LHCN-M2 (cell line): ENCODE measurements at places on chromosomes 6 and 20.

DNA sequence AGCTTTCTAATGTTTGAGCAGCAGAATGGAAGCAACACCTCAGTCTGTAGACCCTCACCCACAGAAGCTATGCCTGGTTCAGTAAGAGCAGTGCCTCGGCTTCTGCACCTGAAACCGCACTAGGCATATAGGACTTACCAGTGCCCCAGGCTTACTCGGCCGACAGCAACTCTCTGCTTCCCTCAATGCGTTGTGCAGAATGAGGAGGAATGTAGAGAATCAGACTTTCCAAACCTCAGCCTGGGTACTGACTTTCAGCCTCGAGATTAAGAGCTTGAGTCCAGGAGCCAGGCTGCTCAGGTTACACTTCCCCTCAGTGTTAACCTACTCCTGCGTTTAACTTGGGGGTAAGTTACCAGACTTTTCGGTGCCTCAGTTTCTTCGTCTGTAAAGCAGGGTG lies 8.6 kb downstream of the EYA2 start:
- no peak for DNase-seq

DNA sequence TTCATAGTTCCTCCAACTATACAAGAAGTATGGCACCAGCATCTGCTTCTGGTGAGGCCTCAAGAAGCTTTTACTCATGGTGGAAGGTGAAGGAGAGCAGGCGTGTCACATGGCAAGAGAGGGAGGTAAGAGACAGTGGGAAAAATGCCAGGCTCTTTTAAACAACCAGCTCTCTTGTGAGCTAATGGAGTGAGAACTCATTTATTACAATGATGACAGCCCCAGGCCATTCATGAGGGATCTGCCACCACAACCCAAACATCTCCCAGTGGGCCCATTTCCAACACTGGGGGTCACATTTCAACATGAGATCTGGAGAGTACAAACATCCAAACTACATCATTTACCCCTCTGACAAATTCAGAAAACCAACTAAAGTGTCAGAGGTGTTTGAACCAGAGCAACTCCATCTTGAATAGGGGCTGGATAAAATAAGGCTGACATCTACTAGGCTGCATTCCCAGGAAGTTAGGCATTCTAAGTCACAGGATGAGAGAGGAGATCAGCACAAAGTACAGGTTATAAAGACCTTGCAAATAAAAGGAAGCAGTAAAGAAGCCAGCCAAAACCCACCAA lies 2.2 kb upstream of the UBD start:
- no peak for DNase-seq

DNA sequence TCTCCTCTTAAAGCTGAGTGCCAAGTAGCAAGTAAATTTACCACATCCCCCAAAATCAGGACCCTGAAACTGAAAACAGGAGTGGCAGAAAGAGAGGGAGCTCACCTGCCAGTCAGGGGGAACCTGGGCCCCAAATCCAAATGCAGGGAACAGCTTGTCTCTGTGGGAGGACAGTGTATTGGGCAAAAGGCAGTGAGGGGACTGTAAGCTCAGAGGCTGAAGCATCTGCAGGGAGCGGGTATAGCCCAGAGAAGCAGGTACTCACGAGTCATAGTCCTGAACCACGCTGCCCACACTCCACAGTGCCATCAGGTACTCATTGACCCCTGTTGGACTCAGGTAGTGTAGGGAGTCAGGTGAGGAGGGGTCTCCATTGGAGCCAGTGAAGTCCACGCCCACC lies 15.0 kb downstream of the SPAG4 start:
- DNase-seq, result no peak

GRCh38 chr20:10314198-10314597 lies 95.6 kb downstream of the SNAP25 start:
- DNase-seq, result peak; percentile 88

DNA sequence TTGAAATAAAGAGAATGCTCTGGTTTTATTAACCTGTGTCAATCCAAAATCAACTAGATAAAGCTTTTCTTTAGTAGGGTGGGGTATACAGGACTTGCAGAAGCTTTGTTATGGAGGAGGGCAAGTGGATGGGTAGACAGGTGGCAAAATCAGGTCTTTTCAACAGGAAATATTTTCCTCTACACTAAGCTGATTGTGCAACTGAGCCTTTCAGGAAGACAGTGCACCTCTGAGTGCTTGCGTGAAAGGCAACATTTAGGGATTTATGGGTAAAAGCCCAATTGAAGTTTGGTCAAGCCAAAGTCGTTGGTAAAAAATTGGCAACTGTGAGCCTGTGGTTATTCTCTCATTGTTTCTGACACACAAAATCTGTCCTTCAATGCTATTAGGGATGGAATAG lies 23.8 kb upstream of the TUBB2A start:
- DNase-seq, result no peak

- DNase-seq, result no peak
Measured at GRCh38 chr6:143696664-143697000, 18.9 kb downstream of the PHACTR2 start.

DNA sequence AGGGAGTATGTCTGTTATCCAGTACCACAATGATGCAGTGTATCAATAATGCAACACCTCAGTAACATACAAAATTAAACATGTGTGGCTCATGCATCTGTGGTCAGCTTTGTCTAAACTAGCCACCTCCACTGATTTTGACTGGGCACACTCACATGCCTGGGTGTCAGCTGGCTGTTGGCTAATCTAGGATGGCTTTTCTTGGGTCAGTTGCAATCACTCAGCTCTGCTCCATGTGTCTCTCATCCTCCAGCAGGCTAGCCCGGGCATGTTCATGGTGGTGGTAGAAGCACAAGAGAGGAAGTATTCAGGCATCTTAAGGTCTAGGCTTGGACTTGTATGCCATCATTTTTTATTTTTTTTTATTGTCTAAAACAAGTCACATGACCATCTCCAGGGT lies 59.3 kb upstream of the JAG1 start:
- peak; percentile 75 for DNase-seq

DNA sequence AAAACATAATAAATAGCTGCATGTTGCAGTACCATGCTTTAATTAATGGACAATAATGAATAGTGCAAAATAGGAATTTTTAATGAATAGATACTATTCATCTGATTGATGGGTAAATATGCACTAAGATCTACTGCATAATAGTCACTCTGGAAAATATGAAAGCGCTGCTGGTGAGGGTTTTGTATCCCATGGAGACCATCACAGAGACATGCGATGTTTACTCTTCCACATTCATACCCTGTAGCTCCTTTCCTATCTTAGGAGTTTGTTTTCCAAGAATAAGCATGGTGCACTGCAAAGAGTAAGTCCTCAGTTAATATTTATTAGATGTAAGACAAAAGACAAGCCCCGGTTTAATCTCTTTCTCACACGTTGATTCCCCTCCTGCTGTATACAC lies 81.4 kb downstream of the NRSN1 start:
- no peak for DNase-seq

DNA sequence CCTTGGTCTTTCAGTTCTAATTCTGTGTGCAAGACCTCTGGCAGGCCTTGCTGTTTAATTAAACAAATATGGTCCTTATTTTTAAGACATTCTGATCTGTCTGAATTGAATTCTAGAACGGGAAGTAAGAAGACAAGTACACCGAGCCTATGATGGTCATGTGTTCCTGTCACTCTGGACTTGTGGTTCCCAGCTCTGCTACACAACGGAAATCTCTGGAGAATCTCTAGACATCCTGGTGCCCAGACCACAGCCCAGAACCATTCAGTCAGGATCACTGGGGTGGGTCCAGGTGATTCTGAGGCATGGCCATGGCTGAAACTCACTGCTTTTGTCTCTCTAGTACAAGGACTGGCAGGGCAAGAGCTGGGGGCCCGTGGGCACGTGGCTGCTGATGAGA lies 15.9 kb upstream of the KCNK16 start:
- peak; percentile 29 for DNase-seq

DNA sequence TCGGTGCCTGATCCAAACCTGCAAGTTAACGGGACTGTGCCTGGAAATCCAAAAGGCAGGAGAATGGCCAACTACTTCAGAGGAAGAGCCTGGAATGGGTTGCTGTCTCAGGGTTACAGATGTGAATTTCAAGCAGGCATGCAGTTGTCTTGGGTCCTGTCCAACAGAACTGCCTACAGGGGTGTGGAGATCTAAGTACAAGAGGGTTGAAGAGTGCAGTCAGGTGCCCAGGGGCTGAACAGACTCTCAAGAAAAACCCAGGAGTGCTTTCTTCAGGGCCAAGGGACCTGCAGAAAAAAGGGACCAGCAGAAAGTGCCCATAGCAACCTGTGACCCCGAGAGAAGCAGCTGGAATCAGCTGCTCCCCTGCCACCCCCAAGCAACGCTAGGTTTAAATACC lies 71.0 kb downstream of the PREP start:
- no peak for DNase-seq

- no peak for DNase-seq
Measured at GRCh38 chr6:168047841-168048723, 30.9 kb downstream of the FRMD1 start.

GRCh38 chr20:49964964-49965780 lies 17.6 kb upstream of the SNAI1 start:
- peak; percentile 41 for DNase-seq

DNA sequence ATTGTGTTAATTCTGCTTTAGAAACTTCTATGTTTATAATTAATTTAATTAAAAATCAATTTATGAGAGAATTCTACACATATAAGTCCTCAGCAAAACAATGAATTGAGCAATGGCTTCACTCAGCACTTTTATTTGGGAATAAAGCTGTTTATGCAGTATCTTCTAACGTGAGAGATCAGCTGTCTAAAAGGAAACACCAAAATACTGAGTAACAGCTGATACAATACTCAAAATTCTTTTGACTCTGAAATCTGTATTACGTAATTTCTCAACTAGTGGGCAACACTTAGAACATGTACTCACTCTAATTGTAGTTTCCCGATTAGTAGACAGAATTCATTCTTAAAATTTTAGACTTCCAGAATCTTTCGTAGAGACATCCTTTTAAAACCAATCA lies 49.8 kb downstream of the MAP3K7 start:
- peak; percentile 86 for DNase-seq

DNA sequence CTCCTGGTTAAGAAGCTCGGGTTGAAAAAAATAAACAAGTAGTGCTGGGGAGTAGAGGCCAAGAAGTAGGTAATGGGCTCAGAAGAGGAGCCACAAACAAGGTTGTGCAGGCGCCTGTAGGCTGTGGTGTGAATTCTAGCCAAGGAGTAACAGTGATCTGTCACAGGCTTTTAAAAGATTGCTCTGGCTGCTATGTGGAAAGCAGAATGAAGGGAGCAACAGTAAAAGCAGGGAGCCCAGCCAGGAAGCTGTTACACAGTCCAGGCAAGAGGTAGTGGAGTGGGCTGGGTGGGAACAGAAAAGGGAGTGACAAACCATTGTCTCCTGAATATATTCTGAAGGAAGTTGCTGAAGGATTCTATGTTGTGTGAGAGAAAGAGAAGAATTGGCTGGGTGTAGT lies 2.0 kb downstream of the HFE start:
- DNase-seq, result no peak

DNA sequence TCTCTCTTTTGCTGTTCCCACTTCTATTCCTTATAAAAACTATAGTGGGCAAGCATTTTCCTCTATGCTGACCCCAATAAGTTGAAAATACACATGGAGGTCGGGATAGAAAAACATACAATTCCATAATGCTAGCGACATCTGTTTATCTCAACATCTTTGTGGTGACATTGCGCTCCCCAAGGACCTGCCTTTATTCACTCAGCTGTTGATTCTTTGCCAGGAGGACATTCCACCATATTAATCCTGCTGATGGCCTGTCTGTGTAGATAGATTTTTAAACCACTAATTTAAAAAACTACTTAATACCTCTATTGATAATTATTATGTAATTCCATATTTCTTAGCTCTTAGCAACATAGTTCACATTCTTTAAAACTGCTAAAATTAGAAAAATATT lies 555.3 kb upstream of the MAP3K7 start:
- no peak for DNase-seq
